ENCODE measurements at places on chromosomes 1 and 21. TPM values are rescaled to one million over a fixed set of nuclear protein-coding genes. Genes with fewer than 3 reads are reported as not detected.

Gene KRTAP7-1
- total RNA-seq: not detected

Gene TMEM200B
- 21.2 TPM for total RNA-seq

Gene CDCA8
- 20.3 TPM for total RNA-seq

Gene AKNAD1
- total RNA-seq: not detected

Gene RUNX3
- not detected for total RNA-seq

Gene DAP3
- total RNA-seq: 99.5 TPM

Gene KCNA3
- not detected for total RNA-seq

Gene ELAPOR1
- total RNA-seq: not detected

Gene RSPO1
- 0.07 TPM for total RNA-seq

Gene NECTIN4
- 2.4 TPM for total RNA-seq

Gene PCP4
- total RNA-seq: 1.2 TPM

Gene AQP10
- 0.24 TPM for total RNA-seq

Gene CFAP45
- not detected for total RNA-seq

Gene CFAP74
- not detected for total RNA-seq

Gene PODN
- total RNA-seq: not detected

Gene COL9A2
- total RNA-seq: 6.4 TPM

Gene CACNA1E
- total RNA-seq: not detected

Gene ANKRD35
- total RNA-seq: not detected

Gene CDC42BPA
- total RNA-seq: 13.1 TPM

Gene GNG4
- total RNA-seq: 3.4 TPM

Gene KLF17
- total RNA-seq: not detected

Gene LYST
- total RNA-seq: 0.58 TPM

Gene SLC1A7
- total RNA-seq: not detected

Gene LCE1B
- not detected for total RNA-seq

Gene MTMR11
- total RNA-seq: 7.8 TPM

Gene SUSD4
- total RNA-seq: not detected

Gene RAB42
- total RNA-seq: not detected

Gene GBP4
- not detected for total RNA-seq
